ENCODE measurements at places on chromosomes 4 and X.
A peak's percentile ranks its signal among the peaks of the same experiment; 100 is the strongest.

GRCh38 chr4:82889287-82889686, 1.7 kb downstream of the SEC31A start:
- peak overlapping the region; percentile 98 for H3K4me3 ChIP-seq
- H3K4me1 ChIP-seq, result peaks cover 36% of the 10 kb centered on the region
- H3K36me3 ChIP-seq, result peaks cover 38% of the 10 kb centered on the region
- peak overlapping the region; percentile 99 for H3K27ac ChIP-seq

DNA sequence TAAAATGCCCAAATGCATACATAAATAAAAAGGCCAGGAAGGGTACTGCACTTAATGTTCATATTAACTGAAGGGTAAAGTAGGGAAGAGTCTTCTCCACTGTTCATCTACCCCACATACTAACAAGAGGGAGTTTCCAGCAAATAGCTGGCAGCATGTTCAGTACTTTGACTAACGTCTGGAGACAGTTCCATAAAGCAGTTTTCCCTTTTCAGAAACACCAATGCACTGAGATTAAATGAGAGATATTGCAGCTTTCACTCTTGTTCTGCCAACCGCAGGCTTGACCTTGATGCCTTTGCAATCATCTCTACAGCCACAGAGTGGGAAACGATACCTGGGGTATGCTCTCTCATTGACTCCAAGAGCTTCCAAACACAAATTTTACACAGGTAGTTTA, 2123.1 kb upstream of the TENM3 start:
- H3K36me3 ChIP-seq, result no peaks in the 10 kb centered on the region
- DNase-seq, result no peak
- H3K27me3 ChIP-seq, result peaks cover 6% of the 10 kb centered on the region
- H3K4me1 ChIP-seq, result no peaks in the 10 kb centered on the region
- no peak overlapping the region for H3K27ac ChIP-seq
- no peak overlapping the region for H3K4me3 ChIP-seq

DNA sequence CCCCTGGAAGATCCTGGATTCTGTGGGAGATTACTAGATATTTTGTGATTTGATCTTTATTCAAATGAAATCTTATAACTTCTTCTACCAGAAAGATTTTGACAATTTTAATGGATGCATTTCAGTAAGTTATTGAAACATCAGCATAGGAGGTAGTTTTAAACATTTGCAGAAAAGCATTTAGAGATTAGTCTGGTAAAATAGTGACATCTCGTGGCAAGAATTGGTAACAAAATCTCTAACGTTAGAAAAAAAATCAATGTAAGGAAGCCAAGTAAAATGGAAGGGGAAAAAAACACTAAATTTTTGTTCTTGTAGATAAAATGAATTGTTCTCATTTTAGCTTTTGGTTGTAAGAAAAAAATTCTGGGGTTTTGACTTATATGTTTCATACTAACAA, 73.3 kb downstream of the TASL start:
- peaks cover 16% of the 10 kb centered on the region for H3K4me1 ChIP-seq
- no peaks in the 10 kb centered on the region for H3K36me3 ChIP-seq
- no peak overlapping the region for H3K27ac ChIP-seq

DNA sequence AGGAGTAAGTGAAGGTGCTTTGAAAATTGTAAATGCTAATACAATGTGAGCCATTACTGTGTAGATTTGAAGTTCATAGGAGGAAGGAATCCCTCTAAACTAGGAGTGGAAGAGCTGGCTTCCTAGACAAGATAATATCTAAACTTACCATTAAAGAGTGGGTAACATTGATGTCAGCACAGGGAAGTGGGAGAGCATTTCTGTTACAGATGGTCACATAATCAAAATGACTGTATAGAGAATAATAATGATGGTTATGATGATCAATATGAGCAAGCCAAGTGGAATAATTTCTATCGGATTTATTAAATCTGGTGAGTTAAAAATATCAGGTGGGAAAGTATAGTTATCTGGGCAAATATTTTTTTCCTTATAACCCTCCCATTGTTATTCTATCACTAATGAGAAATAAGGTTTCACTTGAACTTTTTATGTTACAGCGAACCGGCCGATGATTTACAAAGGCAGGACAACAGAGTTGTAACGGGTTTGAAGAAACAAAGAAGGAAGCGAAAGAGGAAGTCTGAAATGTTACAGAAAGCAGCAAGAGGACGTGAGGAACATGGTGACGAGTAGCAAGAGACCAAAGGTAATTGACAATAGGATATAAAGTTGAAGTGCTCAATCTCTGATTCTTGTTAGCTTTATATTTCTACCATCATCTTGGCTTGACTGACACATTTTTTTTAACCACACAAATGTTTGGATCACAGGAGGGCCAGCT, 43.5 kb downstream of the FMR1NB start:
- H3K4me1 ChIP-seq, result no peaks in the 10 kb centered on the region
- no peak overlapping the region for H3K4me3 ChIP-seq
- H3K27ac ChIP-seq, result no peak overlapping the region

GRCh38 chr4:38856524-38857337, at the start of gene TLR6:
Gene TLR6 (minus strand): TSS chr4:38856817. CDS start chr4:38829473, 27,344 bp downstream.
- H3K27ac ChIP-seq, result no peak within 1 kb of the TSS
- no peaks in the 10 kb centered on the region for H3K36me3 ChIP-seq
- H3K27me3 ChIP-seq, result peaks cover 4% of the 10 kb centered on the region
- H3K4me1 ChIP-seq, result peaks cover 9% of the 10 kb centered on the region

- no peaks in the 10 kb centered on the region for H3K36me3 ChIP-seq
- H3K4me1 ChIP-seq, result no peaks in the 10 kb centered on the region
- no peak overlapping the region for H3K4me3 ChIP-seq
- H3K27me3 ChIP-seq, result peaks cover 3% of the 10 kb centered on the region
- no peak overlapping the region for H3K27ac ChIP-seq
These were observed 22.8 kb upstream of the CENPVL3 start for GRCh38 chrX:51641421-51642021.

GRCh38 chr4:15293711-15294110, 134.1 kb upstream of the C1QTNF7 start:
- no peak overlapping the region for H3K4me3 ChIP-seq
- H3K36me3 ChIP-seq, result no peaks in the 10 kb centered on the region
- H3K27me3 ChIP-seq, result peaks cover 3% of the 10 kb centered on the region
- H3K27ac ChIP-seq, result no peak overlapping the region
- no peak for DNase-seq
- H3K4me1 ChIP-seq, result peaks cover 23% of the 10 kb centered on the region

Data from nephron progenitor cell (in vitro differentiated cells).